ENCODE measurements at places on chromosomes 2 and 18.

DNA sequence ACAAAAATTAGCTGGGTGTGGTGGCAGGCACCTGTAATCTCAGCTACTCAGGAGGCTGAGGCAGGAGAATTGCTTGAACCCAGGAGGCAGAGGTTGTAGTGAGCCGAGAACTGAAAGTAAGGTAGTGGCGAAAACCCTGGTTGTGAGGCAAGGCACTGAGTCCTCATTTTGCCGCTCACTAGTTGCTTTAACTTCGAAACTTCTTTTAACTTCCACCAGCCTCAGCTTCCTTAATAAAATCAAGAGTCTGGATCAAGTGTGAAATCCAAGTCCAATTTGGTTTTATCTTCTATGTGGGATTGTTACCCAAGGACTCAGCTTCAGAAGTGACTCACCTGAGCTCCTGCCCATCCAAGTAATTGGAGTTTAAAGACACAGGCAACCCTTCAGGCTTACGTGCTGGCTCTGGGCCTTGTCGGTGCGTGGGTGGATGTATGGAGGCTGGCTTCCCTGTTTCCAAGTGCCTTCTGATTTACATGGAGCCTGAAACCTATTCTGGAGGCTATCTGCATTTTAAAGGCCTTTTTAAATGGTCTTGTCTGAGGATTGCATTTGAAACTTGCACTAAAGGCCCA is 374.2 kb upstream of the ID2 start:
- DNase-seq, result no peak

- no peak for DNase-seq
Measured at GRCh38 chr2:3751251-3751650, 47.9 kb downstream of the DCDC2C start.

GRCh38 chr2:37775908-37776250 is 104.4 kb upstream of the CDC42EP3 start:
- DNase-seq, result no peak

DNA sequence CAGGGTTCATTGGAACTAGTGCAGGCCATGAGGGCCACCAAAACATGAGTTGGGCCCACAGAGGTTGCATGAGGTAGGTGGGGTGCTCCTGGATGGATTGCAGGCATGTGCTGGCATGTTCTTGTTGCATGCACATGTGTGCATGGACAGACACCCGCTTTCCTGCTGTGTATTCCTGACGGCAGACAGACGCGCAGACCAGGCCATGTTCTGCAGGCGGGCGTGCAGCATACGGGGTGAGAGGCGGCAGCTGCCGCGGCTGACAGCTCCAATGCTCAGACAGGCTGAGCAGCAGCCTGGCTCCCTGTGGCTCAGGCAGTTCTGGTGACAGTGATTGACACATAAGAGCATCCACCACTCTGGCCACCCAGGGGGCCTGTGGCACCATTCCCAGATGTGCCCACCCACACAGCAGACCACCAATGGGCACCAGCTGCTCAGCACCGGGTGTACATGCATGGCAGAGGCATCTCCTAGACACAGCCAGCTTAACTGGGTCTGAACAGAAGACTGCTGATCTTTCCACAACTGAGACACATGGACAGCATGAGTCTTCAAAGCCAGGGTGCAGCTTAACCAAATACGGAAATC is 21.2 kb downstream of the HS1BP3 start:
- no peak for DNase-seq

DNA sequence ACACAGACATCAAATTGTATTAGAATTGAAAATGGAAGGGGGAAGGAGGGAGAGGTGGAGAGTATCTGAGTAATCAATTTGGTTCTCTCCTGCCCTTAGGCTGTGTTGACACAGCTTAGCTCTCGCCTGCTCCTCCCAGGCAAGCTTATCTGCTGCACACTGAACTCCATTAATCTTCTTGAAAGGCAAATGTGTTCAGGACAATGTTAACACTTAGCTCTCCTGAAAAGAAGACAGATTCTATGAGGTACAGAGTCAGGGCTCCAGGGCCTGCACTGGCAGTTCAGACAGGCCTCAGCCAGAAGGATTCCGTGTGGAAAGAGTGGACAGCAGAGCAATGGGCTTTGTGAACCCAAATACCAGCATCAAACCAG is 430.0 kb upstream of the TNP1 start:
- peak; percentile 69 for DNase-seq

DNA sequence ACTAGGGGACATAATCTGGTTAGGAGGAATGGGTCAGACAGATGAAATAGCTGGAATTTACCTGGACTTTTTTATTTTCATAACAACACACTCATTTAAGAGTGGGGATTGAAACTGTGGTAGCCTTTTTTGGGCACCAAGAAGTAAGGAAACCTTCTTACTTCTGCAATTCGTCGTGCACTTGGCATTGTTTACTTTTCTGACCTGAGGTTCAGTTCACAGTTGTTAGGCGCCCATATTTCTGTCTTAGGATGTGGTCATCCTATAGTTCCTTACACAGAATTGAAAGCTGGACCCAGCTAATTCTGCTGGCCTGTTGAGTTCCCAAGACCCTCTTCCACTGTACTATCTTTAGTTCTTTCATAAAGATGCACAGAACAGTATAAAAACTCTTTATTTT is 72.9 kb downstream of the TMX3 start:
- no peak for DNase-seq

DNA sequence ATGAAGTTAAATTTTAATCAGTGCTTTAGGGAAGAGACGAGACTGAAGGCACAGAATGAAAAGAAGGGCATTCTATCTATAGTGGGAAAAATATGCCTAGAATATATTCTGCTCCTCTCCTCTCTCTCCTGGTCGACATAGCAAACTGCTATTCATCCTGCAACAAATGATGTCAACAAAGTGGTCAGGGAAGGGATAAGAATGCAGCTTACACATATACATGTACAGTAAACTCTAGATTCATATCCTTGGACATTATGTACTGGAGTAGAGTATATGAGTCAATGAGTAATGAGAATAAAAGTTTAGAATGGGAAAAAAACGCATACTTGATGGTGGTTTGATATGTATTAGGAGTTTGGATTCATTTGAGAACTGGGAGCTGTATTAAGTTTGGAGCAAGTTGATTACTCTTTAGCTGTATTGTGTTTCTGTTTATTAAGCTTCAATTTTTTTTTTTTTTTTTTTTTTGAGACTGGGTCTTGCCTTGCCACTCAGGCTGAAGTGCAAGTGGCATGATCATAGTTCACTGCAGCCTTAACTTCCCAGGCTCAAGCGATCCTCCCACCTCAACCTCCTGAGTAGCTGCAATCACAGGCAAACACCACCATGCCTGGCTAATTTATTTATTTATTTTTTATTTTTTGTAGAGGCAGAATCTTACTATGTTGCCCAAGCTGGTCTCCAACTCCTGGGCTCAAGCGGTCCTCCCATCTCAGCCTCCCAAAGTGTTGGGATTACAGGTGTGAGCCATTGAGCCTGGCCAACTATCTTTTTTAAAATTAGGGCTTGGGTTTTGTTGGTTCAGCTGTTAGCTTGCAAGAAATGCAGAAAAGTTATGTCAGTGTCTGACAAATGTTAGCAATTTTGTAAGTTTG is 53.8 kb downstream of the STAT1 start:
- no peak for DNase-seq

- DNase-seq, result no peak
Measured at GRCh38 chr2:158965641-158966040, 2.8 kb upstream of the TANC1 start.

DNA sequence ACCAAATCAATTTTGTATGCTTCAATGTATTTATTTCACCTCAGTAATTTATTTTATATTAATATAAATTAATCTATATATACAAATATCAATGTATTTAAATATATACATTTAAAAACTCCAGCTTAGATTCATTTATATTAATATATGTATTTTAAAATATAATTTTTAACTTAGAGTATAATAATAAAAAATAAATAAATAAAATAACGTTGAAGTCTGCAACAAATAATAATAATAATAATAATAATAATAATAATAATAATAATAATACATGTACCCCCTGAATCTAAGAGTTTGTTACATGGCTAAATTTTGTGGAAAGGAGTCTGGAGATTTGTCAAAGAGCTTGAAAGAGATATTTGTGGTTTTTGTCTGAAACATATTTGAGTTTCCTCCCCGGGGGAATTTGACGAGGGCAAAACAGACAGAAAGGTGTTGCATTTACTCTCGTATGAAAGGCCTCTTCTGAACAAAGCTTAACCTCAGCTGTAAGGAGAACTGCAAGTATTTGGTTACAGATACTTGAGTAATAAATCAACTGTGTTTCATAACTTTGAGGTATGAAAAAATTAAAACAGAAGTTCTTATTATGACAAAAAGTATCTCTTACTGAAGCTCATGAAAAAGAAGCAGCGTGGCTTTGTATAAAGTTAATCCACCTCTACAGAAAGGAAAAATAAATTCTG is 93.4 kb downstream of the CDH19 start:
- no peak for DNase-seq

GRCh38 chr2:127170021-127170420 is 50.1 kb downstream of the CYP27C1 start:
- no peak for DNase-seq

DNA sequence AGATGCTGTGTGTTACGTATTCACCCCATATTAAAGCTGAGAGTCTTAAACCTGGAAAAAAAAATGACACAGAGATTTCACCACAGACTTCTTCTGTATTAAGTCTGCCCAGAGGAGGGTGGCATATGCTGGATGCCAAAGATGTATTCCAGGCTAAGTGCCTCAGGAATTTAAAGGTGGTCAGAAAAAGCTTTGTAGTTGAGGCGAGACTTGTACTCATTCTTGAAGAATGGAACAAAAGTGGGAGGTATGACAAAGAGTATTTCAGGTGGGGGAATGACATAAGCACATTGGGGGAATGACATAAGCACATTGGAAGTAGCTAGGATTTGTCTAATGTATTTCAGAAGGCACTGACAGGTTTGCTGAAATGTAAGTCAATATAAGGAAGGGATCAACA is 98.6 kb downstream of the BABAM2 start:
- no peak for DNase-seq

- no peak for DNase-seq
Measured at GRCh38 chr2:31504311-31504710, 76.4 kb downstream of the SRD5A2 start.

- DNase-seq, result no peak
Measured at GRCh38 chr2:212145121-212145520, 393.5 kb downstream of the ERBB4 start.

GRCh38 chr2:203444738-203445137 is 90.4 kb downstream of the RAPH1 start:
- DNase-seq, result no peak

GRCh38 chr2:111622859-111623258 is 261.1 kb downstream of the ANAPC1 start:
- no peak for DNase-seq

DNA sequence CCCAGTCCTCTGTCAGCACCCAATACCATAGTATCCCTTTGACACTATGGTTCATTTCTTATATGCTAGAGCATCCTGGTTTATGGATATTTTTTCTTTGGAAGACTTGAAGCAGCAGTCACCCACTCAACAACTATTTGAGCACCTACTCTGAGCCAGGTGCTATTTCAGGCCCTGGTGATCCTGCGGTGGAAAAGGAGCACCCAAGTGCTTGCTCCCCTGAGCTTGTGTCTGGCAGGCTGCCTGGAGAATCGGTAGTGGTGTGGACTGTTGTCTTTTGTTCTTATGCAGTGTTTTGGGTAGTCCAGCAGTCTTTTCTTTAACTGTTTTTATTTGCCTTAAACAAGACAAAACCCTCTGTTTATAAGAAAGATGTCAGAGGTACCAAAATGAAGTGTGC is 28.9 kb downstream of the NCK2 start:
- no peak for DNase-seq

- peak; percentile 63 for DNase-seq
Measured at GRCh38 chr2:218290316-218291261, 1.7 kb downstream of the TMBIM1 start.

GRCh38 chr2:210199186-210199765 is 26.0 kb downstream of the ACADL start:
- DNase-seq, result peak; percentile 70

- DNase-seq, result no peak
Measured at GRCh38 chr2:176466918-176467452, 197.7 kb downstream of the MTX2 start.

- no peak for DNase-seq
Measured at GRCh38 chr2:102044967-102045489, 53.3 kb downstream of the IL1R2 start.

DNA sequence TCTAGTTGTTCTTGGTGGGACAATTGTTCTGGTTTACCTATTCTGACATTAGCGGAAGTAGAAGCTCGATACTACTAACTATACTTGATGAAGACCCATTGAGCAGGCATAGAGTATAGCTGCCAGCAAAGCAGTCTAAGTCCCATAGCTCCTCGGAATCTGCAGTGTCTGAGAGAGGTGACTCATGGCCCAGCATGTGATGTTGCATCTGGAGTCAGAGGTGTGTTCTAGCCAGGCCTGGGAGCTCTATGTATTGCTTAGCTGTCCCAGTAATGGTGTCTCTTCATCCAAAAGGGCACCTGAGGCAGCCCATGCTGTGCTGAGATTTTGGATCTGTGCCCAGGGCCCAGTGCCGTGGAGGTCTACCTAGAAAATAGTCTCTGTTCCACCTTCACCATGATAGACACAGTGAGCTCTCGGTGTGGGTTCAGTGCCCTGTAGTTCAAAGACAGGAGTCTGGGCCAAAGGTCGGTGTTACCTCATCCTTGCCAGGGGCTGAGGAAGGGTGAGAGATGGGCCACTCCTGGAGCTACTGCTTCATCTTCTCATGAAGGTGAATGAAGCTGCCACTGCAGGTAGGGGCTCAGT is 47.3 kb downstream of the MEX3C start:
- no peak for DNase-seq

- no peak for DNase-seq
Measured at GRCh38 chr2:227456102-227456501, 15.9 kb upstream of the AGFG1 start.

- DNase-seq, result no peak
Measured at GRCh38 chr2:95014126-95014708, 11.3 kb upstream of the MAL start.

DNA sequence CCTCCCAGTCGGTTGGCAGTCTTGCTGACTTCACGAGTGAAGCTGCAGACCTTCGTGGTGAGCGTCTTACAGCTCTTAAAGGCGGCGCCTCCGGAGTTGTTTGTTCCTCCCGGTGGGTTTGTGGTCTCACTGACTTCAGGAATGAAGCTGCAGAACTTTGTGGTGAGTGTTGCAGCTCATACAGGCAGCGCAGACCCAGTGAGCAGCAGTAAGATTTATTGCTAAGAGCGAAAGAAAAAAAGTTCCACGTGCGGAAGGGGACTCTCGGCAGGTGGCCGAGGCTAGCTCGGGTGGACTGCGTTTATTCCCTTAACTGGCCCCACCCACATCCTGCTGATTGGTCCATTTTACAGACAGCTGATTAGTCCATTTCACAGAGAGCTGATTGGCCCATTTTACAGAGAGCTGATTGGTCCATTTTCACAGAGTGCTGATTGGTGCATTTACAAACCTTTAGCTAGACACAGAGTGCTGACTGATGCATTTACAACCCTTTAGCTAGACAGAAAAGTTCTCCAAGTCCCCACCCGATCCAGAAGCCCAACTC is 240.3 kb downstream of the LRATD1 start:
- no peak for DNase-seq

DNA sequence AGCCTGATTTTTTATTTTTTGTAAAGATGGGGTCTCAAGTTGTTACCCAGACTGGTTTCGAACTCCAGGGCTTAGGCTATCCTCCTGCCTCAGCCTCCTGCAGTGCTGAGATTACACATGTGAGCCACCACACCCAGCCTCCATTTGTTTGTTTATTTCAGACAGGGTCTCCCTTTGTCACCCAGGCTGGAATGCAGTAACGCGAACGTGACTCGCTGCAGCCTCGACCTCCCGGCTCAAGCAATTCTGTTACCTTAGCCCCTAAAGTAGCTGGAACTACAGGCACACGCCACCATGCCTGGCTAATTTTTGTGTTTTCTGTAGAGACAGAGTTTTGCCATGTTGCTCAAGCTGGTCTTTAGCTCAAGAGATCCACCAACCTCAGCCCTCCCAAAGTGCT is 27.2 kb downstream of the UBXN4 start:
- DNase-seq, result no peak
